ENCODE measurements at places on chromosomes 16 and 17.

DNA sequence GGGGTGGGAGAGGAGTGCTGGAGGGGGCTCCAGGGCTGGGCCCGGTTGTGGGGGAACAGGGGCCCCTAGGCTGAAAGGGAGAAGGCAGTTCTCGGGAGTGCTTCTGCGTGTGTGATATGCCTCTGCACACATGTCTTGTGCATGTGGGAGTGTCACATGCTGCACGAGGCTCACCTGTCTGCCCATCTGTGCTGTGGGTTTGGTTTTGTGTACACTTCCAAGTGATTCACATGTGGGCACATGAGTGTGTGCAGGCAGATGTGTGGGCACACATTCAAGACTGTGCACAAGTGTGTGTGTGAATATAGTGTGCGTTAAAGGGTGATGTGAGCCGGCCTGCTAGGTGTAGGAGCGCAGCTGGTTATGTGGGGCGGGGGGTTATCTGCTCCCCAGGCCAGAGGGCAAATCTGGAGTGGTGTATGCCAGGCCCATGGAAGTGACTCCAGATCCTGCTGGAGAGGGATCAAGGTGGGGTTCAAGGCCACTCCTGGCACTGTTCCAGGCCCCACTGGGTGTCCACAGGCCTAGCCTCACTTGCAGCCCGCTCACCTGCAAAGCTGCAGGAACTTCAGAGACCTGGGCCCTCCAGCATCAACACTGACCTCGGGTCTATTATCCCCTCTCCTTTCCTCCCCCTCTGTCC lies 3.8 kb upstream of the BAHCC1 start:
- no peak for DNase-seq

- DNase-seq = no peak
Observed at GRCh38 chr16:61677776-61678175, 358.5 kb downstream of the CDH8 start.

DNA sequence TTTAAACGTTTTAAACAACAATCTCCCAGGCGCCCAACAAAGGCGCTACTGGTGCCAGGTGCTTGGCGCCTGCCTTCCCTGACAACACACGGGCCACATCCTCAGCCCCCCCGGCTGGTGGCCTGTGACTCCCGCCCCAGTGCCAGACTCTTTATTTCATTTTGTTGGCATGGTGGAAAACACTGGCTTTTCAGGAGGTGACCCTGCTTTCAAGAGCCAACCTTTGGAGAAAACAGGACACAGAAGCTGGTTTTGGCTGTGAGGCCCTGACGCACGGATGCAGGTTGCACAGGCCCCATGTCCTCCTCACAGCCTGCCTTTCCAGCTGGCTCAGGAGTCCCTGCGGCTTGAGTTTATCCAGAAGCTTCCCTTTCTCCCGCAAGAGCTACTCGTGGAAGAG lies 100.0 kb downstream of the METRNL start:
- DNase-seq = peak; percentile 33

- no peak for DNase-seq
Observed at GRCh38 chr17:76270770-76271668, 5.9 kb downstream of the UBALD2 start.
